MG63 (cell line): ENCODE measurements at places on chromosomes 11 and 22. TPM values are rescaled to one million over a fixed set of nuclear protein-coding genes. Genes with fewer than 3 reads are reported as not detected.

DNA sequence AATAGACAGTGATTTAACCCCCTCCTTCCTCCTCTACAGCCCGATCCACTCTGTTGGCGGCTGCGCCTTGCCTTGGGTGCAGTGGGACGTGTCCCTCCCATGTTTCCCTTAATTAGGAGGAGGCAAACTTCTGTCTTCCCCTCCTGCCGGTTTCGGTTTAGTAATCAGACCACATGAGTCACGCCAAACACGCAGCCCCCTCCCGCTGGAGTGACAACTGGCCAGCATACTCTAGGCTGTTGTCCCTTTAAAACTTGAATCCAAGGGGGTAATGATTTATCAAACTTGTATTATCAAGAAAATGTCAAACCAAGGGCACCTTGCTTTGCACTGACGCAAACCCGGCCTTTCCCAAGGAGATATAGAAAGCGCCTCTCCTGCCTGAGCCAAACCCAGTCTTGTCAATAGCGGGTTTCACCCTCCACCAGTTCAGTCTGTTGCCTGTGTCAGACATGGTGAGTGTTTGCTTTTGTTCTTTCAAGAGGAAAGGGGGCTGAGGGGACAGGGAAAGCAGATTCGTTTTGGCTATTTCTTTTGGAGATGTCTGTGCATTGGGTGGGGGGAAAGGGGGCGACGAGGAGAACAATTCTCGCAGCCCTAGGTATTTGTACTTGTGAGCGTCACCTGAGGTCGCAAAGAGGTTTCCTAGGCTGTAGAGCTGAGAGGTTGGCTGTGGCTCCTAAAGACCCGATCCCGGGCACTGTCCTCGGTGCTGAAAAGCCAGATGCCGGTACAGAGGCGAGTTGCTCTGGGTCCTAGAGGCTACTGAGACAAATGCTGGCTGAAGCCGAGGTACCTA lies at the start of gene SLC6A5:
SLC6A5 (plus strand) TSS at position 388 of the 799 bp plus-strand sequence; CDS start at position 453, 65 bp downstream.
- DNase-seq, result peak; percentile 34

GRCh38 chr11:35383953-35384352 lies 35.4 kb downstream of the SLC1A2 start:
- DNase-seq, result no peak

- DNase-seq, result peak; percentile 84
Measured at GRCh38 chr11:66743271-66743968, 14.4 kb upstream of the SPTBN2 start.

DNA sequence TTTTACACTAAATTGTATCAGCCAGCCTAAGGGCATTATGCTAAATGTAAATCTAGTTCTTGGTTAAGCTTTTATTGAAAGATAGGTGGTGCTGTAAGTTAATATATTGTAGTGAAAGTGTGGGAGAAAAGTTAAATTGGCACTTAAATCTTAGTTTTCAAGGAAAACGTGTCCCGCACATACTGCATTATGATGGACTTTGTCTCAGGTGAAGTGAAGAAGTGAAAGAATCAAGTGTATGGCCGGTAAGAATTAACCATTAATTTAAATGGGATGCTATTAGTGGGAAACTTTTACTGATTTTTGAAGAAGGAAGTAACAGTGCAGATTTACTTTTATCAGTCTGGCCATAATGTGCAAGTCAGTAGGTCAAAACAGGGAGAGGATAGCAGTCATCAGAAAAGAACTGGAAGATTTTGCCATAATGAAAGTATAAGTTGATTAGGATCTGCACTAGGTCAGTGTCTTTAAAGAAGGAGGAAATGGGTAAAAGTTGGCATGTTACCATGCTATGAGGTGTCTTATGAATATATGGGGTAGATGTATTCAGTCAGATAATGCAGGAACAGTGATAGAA lies 81.6 kb downstream of the PDHX start:
- DNase-seq, result no peak

DNA sequence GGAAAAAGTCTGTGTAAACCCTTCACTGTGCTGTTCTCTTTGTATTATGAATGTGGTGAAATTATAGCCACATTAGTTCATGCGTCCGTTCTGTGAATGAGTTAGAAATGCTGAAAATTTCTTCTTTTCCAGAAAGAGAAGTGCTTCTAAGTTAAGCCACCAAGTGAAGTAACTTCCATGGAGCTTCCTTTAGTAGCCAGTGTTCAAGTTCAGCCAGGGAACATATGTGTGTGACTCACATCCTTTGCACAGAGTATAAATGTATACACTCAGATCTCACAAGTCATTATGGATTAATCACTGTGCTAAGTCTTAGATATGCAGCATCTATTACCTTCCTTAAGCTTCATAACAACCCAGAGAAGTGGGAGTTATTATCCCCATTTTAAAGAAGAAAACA lies 3.1 kb upstream of the MMP8 start:
- DNase-seq, result peak; percentile 23

DNA sequence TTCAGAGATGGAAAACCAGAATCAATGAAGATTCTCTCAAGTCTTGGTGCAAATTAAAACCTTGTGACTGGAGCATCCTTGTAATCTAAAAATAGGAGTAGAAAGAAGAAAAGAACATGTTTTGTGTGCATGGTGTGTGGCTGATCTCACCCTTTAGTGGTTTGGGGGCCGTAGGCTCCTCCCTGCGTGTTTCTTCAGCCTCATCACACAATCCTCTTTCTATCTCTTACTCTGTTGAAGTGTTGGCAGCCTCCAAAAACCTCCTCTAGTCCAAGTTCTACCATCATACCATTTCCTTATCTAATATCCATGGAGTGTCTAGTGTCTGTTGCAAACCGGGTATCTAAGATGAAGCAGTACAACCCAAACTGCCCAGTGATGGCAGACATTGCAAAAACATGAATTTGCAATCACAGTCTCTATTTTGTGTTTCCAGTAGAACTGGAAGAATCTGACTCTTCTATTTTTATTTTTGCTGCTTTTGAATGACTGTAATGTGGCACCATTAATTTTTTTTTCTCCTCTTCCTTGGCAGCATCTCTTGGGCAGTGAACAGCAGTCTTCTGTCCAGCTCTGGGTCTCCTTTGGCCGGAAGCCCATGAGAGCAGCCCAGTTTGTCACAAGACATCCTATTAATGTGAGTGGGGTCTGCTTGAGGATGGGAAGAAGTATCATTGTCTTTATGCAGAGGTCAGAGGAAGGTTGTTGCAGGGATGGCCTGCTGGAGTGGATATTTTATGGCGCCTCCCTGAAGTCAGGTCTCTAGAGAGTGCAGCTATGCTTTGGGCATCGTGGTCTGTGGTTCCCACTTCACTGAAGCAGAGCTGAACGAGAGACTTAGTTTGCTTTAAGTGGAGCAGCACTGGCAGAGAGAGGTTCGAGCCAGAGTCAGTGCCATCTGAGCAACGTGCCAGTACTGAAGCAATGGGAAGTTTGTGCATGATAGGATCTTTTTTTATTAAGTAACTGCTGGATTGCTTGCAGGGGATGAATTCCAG lies 60.0 kb upstream of the SORL1-AS1 start:
- no peak for DNase-seq

- DNase-seq, result peak; percentile 79
Measured at GRCh38 chr11:1877211-1878136, 14.2 kb downstream of the PRR33 start.

The ISX gene
- not detected in 2 replicates for total RNA-seq

The ANO1 gene
- 0.12 and 0.99 TPM in 2 replicates for total RNA-seq

The CTSW gene
- total RNA-seq, result not detected in 2 replicates

The CREB3L1 gene
- total RNA-seq, result 2.5 and 12.5 TPM in 2 replicates

The CYP2R1 gene
- 5.5 and 13.7 TPM in 2 replicates for total RNA-seq

The DKK3 gene
- total RNA-seq, result 228 and 269 TPM in 2 replicates
